ENCODE measurements at places on chromosomes 16 and 17.

- no peak for DNase-seq
Measured at GRCh38 chr17:77385750-77386501, 245.2 kb downstream of the SEC14L1 start.

GRCh38 chr17:62868008-62868407, 59.9 kb upstream of the MARCHF10 start:
- no peak for DNase-seq

DNA sequence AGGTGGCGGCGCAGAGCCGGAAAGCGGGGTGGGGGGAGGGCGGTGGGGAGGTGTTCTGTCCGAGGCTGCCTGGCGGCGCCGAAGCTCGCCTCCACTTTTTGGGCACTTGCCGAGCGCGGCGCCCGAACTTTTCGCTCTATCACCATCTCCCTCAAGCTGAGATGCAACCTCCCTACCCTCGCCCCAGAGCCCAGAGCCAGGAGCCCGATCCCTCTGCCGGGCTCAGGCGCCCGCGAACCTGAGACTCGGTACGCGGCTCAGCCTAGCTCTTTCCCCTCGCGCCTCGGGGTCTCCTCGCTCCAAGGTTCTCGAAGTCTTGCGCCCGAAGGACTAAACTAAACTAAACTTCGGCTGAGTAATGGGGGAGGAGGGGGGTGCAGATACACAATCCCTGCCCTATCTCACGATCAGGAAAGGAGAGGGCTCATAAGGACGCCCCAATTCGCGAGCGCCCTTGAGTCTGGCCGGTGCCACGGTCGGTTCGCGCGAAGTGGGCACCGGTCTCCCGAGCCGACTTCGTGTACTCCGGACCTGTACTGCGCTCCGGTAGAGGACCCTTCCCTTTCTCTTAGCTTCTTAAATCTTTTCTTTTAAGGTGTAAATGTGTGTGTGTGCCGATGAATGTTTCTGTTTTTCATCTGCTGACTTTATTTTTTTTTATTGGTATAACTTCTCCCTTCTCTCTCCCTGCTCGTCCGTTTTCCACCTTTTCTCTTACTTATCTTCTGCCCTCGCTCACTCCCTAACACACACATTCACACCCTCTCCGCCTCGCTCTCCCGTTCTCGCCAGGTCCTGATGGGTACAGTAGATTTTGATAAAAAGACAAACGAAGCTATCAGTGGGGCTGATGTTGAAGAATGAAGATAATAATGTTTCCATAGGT, 1.9 kb upstream of the SALL1 start:
- DNase-seq, result no peak

GRCh38 chr16:67666032-67666551, 458 bp downstream of the ENKD1 start:
- no peak for DNase-seq

GRCh38 chr16:73878611-73879010, 418.0 kb upstream of the PSMD7 start:
- no peak for DNase-seq

GRCh38 chr17:61325382-61326073, 74.1 kb upstream of the TBX2 start:
- DNase-seq, result no peak

DNA sequence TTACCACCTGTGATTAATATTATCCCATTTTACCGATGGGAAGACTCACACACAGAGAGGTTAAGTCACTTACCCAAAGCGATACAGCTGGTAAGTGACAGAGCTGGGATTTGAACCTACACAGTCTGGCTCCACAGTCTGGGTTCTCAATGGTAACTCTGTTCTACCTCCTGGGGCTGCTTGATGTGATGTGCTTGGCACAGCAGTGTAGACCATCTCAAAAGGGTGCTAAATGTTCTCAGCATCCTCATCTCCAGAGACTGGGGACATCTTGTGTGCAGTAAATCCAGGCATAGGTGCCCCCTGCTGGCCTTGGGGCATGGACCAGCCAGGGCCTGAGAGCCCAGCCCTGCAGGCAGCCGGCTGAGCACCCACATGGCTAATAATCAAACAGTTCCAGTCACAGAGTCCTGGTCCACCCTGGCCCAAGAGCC, 15.4 kb upstream of the KATNB1 start:
- DNase-seq, result no peak

DNA sequence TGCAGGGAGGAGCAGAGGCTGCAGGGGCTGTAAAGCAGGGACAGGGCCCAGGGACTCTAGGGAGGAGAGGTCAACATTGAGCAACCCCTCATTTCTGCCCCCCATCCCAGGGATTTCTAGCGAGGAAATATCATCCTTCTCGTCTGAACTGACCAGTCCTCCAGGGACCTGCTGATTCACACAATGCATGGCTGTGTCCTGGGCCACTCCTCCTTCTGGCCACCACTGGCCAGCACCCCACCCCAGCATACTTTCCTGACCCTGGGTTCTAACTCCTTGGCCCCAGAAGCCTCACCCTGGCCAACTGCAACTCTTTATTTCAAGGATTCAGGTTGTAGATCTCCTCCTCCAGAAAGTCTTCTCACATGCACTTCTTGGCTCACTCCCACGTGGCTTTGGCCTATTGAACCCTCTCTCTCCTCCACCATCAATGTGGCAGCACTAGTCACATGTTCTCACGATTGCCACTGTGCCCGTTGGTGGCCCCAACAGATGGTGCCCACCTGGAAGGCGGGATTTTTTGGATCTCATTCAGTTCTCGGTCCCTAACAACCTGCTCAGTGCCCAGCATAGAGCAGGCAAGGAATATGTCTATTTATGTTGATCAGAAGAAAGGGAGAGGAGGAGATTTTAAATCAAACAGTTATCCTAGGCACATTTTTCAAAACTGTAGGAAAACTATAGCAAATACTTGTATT, 41.5 kb downstream of the CUEDC1 start:
- no peak for DNase-seq

DNA sequence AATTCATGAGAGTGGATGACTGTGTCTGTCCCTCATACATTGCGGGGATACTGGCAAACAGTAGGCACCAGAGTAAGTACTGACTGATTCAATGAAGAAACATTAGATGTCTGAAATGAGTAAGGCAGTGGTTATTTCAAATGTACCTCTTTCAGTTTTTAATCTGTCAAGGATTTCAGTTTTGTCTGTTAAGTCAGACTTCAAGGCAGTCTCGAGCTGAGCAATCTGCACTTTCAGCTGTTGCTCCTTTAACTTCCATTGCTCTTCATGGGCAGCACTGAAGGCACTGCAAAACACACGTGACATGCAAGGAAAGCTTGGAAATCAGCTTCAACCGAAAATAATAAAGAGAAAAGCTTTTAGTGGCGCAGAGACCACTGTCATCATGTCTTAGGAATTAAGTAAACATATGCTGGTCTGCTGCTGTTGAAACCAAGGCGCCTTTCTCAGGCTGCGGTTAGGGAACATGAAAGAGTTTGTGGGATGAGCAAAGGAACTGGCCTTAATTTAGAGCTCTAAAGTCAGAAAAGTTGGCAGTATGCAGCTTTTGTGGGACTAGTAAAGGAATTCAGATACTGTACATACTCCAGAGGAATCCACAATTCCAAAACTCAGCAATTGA, 38.8 kb downstream of the RPGRIP1L start:
- no peak for DNase-seq

GRCh38 chr17:73824321-73824720, 180.1 kb upstream of the SDK2 start:
- no peak for DNase-seq

DNA sequence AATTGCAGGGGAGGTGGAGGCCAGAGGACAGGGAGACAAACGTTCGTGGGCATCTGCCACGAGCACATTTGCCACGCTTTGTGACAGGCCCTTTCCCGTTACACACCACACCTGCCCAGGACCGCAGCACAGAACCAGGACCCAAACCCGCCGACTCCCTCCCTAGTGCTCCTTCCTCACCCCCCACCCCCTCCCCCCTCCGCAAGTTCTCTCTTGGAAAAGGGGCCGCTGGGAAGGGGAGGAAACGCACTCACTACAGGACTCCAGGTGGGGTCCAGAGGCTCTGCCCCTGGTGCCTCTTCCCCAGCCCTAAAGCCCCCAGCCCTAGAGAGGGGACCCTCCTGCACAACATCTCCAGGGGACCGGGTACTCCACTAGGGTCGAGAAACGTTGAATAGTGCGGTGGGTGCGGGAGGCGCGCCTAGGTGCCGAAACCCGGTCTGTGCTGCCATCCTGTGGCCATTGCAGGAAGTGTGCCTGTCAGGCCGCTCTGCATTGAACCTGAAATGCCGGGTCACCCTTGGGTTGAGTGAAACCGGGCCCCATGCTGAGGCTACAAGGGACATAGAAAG, 21.9 kb upstream of the EIF1 start:
- peak; percentile 29 for DNase-seq

GRCh38 chr17:55402374-55402773, 19.3 kb downstream of the MMD start:
- DNase-seq, result no peak

DNA sequence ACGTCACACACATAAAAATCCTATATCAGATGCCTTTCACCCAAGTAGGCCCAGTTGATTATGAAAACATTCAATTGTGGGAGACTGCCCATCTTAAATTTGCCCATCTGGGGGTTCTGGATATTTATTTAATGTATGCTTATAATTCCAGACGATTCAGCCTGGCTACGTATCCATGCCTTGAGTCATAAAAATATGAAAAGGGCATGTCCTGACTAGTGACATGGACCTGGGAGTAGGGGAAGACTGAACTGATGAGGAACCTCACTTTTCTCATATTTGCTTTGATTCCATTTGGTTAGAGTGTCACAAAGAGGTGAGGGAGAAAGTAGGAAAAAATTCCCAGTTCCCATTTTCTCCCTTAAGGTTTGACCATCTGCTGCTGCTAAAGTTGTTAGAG, 122.5 kb upstream of the GNAO1 start:
- no peak for DNase-seq

- no peak for DNase-seq
Measured at GRCh38 chr17:60296177-60296576, 95.8 kb downstream of the USP32 start.

DNA sequence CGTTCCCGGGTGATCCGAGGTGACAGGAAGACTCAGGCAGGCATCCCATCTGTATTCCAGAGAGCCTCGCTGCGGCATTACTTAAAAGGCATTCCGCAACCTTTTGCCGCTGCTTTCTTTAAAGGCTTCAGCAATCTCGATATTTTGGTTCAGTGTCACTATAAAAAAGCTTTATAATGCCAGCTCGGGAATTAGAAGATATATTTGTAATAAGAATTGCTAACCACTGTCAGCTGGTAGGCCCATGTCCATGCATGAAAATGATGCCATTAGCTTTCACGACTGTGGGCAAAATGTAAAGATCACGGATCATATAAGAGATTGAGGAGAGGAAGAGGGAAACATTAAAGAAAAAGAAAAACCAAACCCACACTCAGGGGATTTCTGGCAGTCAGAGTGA, 578.6 kb upstream of the CDH5 start:
- no peak for DNase-seq

- DNase-seq, result peak; percentile 52
Measured at GRCh38 chr17:78933959-78934568, 8.9 kb upstream of the TIMP2 start.

GRCh38 chr17:29612404-29613280, 10.1 kb downstream of the CORO6 start:
- DNase-seq, result no peak

DNA sequence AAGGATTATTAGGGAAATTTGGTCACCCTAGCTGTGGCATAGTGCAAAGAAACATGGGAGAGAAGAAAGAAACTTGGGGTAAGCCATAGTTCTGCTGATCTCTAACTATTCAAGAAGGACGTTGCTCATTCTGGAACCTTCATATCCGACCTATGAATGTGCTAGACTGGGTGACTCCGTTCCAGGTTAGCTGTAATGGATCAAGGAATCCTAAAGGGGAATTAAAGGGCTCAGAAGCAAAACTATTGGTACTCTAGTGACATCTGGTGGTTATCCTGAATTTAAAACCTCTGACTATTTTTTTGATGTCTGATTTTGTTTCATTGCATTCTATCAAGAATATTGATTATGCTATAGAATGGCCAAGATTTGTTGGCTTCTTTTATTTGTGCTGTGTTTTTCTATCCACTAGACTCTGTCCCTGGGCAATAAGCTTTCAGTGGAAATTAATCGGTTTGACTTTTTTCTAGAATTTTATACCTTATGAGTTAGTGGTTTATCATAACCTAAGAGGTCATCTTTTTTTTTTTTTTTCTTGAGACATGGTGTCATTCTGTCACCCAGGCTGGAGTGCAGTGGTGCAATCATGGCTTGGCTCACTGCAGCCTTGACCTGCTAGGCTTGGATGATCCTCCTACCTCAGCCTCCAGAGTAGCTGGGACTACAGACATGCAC, 19.5 kb downstream of the PCTP start:
- DNase-seq, result no peak

DNA sequence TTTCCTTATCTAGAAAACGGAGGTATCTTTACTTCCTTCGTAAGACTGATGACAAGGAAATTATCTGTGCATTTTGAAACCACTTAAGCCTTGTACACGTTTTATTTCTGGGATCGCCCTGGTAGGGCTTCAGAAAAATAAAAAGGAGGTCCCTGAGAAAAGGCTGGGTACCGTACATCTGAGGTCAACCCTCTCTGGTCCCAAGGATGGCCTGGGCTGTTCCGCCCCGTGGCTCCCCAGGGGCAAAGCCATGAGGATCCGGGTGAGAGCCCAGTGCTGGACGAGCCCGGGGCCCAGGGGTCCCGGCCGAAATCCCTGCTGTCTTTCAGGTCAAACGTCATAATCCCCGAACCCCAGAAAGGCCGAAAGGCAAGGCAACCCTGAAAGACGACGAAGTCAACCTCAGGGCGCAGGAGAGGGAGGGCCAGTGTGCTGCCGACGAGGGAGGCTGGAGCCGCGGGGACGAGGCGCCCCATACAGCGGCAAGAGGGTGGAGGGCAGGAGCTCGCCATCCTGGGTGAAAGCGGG, 656 bp upstream of the FUS start:
- no peak for DNase-seq

- no peak for DNase-seq
Measured at GRCh38 chr17:58421711-58422110, 4.4 kb upstream of the RNF43 start.

- no peak for DNase-seq
Measured at GRCh38 chr16:66656547-66656946, 40.0 kb downstream of the CMTM4 start.

DNA sequence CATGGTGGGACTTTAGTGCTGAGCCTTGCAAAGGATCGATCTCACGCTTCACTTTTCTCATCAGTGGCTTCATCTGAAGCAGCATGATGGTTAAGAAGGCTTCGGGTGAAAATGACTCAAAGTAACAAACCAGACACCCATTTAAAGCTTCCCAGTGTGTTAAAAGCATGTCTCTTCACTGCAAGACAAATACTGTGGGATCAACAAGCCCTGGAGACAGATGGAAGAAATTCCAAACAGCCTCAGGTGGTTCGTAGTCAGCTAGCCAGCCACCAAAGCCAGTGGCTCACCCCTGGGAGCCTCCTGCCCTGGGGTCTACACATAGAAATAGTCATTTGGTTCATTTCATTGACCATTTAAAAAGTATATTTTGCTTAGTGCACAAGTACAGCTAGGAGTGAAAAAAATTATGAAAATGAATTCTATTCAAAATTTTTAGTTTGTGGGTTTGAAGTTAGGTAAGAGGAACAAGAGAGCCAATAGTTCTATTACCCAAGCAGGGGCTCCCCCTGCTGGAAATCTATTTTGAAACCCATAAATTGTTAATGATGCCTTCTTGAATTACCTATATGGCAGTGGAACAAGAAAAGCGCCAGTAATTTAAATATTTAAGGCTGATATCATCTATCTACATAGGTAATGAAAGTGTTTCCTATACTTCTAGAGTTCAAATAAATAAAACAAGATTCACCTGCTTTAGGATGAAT, 51.6 kb downstream of the PMP22 start:
- no peak for DNase-seq
